ENCODE measurements at places on chromosomes 6 and 20.

- DNase-seq = peak; percentile 10
Observed at GRCh38 chr20:50625986-50626677, 65.2 kb downstream of the RIPOR3 start.

- no peak for DNase-seq
Observed at GRCh38 chr6:156309017-156309416, 468.2 kb upstream of the ARID1B start.

GRCh38 chr6:2945153-2945452, 26.3 kb downstream of the SERPINB6 start:
- no peak for DNase-seq

GRCh38 chr6:113344969-113345368, 512.2 kb upstream of the MARCKS start:
- DNase-seq = no peak

DNA sequence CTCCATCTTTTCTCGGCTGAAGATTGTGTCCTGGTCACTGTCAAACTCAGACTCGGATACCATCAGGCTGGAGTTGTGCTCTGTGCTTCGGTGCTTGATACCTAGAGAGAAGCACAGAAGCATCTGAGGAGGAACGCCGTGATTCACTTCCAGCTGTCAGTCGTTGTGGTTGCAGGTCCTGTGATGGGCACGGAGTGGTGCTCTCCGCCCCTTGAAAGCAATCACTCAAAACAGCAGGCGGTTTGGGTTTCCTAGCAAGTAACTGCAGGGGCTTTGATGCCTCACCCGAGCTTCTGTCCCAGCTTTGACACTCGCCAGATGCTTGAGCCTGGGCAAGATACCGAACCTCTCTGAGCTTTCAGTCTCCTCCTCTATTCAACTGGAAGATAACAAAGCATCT, 52.5 kb downstream of the ALDH5A1 start:
- no peak for DNase-seq
